ENCODE measurements at places on chromosomes 13 and 19.

GRCh38 chr13:46717275-46717674 lies 79.7 kb downstream of the ESD start:
- no peak for DNase-seq

- peak; percentile 91 for DNase-seq
These were observed 3.8 kb downstream of the PPP1R12C start for GRCh38 chr19:55113570-55114039.

GRCh38 chr19:31262725-31263191 lies 86.5 kb downstream of the TSHZ3 start:
- DNase-seq, result no peak

DNA sequence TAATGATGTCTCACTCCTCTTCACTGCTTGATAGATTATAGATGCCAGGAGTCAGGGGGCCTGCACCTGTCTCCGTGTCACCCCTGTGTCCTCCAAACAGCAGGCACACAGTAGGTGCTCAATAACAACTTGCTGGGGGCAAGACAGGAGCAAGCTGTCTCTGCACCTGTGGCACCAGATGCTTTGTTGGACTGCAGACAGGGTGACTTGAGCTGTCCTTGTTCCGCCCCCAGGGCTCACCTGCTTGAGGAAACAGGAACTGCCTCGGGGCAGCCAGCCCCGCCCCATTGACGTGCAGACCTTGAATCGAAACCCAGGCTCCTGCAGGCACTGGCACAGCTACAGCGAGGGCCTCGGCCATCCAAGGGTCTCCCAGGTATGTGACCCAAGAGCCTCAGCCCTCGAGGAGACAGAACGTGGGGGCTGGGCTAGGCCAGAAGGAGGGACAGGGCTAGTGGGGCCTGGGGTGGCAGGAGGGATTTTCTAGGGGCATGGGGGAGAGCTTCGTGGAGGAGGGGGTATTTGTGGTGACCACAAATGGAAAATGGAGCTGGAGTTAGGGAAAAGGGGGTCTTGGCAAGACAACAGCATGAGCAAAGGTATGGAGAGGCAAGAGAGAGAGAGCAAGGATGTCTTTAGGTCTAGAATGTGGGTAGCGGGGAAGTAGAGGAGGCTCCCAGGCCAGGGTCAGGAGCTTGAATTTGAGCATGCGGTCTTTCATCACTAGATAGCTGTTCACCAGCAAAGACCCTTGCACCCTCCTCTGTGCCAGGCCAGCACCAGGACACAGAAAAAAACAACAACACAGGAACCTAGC lies at the start of gene HSH2D:
HSH2D (plus strand) TSS at position 287 of the 817 bp plus-strand sequence. CDS start 5,066 bp downstream, outside the sequence.
- DNase-seq, result peak; percentile 94

DNA sequence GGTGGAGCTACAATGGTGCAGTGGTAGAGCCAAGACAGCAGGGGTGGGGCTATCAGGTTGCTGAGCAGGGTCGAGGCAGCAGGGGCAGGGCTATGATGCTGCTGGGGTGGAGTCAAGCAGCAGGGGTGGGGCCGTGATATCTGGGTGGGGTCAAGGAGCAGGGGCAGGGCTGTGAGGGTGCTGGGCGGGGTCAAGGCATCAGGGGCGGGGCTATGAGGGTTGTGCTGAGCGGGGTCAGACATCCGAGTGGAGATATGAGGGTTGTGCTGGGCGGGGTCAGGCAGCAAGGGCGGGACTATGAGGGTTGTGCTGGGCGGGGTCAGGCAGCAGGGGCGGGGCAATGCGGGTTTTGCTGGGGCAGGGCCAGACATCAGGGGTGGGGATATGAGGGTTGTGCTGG lies 14.7 kb downstream of the HCN2 start:
- DNase-seq, result no peak

DNA sequence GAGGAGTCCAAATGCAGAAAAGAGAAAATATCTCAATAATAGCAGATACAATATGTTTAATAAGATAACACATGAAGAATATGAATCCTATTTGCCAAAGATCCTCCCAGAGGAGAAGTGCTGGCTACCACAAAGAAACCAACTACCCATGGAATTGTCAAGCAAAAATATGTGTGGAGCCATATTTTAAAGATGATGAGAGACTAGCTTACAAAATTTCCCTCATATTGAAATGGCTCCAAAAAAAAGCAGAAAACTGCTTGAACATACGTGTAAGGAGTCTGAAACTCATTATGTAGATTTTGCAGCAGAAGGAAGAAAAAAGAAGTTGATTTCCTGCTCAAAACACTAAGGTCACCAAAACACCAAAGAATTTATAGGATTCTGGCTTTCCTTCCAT lies 94.2 kb downstream of the USP12 start:
- no peak for DNase-seq

- no peak for DNase-seq
These were observed 567 bp downstream of the ALKBH6 start for GRCh38 chr19:36013280-36014011.

- DNase-seq, result no peak
These were observed 5.7 kb downstream of the NDFIP2 start for GRCh38 chr13:79486433-79487188.

DNA sequence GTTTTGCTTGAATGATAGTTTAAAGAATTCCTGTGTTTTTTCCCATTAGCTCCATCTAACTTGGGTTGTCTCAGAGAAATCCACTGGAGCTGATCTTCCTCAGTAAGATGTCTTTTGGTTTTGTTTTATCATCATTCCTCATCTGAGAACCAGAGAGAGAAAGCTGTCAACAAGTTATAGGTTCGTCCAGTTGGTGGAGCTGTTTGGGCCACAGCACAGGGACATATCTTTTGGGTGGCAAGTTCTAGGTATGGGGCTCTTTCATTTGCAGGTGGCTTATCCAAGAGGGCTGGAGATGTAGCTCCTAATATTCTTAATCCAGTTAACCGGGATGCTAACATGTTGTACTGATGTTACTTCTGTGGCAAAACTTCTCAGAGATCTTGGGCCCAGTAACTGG lies 174.2 kb downstream of the KCNRG start:
- no peak for DNase-seq

- DNase-seq, result no peak
These were observed 370.4 kb upstream of the NBEA start for GRCh38 chr13:34571716-34572115.

GRCh38 chr13:88429862-88430261 lies 758.7 kb downstream of the SLITRK5 start:
- DNase-seq, result no peak

GRCh38 chr19:35397064-35397463 lies 26.2 kb downstream of the GPR42 start:
- no peak for DNase-seq

DNA sequence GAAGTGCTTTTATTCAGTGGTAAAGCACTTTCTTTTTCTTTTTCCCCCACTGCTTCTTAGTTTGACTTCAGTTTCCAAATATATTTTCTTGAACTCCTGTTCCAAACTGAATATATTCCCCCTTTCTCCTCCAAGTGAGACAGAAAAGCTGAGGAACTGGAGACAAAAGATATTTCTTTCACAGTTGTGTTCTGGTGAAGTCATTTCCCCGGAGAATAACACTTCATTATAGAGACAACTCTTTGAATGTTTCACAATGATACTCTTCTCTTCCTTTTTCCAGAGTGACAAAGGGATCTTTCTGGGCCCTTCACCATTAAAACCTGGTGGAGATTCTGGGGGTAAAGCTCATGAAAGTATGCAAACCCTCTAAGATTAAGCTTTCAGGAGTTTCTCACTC lies 860.8 kb upstream of the SLITRK5 start:
- DNase-seq, result no peak

DNA sequence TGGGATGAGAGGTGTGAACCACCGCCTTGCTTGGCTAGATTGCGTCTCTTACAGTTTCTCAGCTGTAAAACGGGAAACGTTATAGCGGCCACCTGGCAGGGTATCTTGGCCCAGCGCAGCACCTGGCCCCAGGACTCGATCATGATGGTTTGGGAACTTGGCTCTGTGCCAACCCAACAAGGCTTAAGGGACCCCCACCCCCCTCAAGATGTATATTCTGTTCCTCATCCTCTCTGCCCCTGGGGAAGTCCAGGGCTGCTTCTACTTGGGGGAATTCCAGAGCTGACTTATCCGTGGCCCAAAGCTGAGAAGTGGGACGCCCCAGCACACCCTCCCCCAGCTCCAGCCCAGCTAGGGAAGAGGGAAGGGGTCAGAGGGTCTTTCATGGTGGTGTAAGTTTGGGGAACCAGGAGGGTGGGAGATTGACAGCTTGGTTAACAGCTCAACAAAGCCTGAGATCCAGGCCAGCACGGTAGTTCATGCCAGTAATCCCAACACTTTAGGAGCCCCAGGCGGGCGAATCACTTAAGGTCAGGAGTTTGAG lies 695 bp downstream of the ICAM1 start:
- DNase-seq, result no peak

DNA sequence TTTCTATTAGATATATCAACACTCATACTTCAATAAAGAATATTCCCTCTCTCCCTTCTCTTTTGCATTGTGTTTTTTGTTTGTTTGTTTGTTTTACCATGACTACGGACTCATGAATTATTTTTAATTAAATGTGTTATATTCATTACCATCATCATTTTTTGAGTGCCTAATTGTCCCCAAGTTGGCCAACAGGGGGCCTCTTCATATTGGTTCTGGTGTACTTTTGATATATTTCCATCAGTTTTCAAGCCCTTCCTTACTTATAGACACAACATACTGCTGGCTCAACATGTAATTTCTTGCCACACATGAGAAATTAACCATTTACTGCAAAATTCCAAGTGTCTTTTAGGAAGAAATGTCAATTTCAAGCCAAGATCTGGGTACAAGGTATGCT lies 54.5 kb upstream of the GPC6 start:
- DNase-seq, result no peak

GRCh38 chr13:95156208-95156607 lies 145.0 kb downstream of the ABCC4 start:
- DNase-seq, result no peak

GRCh38 chr13:30339738-30340330 lies 32.5 kb upstream of the KATNAL1 start:
- DNase-seq, result no peak

DNA sequence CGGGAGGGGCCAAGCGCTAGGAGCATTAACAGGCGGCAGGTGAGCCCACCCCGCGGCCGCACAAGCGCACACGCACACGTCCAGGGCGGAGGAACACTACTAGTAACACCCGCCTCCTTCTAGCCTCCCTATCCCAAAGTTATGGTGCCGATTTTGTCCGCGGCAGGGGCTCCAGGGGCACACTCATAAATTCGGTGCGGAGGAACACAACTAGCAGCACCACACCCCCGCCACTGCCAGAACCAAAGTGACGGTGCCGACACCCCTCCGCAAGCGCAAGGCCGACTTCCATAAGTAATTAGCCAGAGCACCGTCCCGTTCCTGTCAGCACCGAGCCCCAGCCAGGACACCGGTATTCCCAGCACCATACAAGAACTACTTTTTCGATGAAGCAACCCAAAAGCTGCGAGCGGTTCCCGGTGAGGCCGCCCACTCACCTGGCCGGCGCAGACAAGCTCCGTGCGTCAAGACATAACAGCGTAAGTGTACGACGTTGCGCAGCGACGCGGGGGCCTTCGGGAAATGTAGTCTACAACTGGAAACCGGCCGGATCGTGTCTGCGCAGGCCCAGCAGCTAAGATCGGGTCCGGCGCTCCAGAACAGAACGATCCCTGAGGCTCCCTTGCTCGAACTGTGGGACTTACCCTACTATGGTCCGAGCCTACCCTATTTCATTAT lies at the start of the genes ZNF540 and ZNF571:
ZNF540 (plus strand) TSS at position 573 of the 678 bp plus-strand sequence. CDS start 3,572 bp downstream, outside the sequence.
ZNF571 (minus strand) TSS at position 489 of the 678 bp plus-strand sequence. CDS start 8,116 bp downstream, outside the sequence.
- peak; percentile 97 for DNase-seq

DNA sequence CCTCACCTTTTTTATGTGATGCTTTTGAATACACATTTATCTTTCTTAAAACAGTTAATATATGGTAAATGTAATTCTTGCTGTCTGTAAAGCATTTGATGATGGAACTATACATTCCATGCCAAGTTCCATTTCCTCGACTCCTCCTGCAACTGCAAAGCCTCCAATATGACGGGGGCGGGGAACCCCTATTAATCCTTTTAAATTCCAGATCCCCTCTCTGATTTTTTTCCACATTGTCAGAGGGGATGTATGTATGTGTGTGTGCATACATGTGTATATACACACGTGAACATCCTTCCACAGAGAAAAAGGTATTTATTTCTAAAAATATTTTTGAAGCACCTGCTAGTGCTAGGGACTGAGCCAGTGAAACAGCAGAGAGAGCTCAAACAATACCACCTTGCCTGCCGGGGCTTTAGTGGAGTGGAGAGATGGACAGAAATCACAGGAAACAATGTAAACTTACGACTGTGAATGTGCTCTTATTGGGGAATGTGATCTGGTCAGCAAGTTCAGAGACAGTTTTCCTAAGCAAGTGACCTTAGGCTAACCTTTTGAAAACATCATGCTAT lies 25.3 kb upstream of the MAB21L1 start:
- no peak for DNase-seq

DNA sequence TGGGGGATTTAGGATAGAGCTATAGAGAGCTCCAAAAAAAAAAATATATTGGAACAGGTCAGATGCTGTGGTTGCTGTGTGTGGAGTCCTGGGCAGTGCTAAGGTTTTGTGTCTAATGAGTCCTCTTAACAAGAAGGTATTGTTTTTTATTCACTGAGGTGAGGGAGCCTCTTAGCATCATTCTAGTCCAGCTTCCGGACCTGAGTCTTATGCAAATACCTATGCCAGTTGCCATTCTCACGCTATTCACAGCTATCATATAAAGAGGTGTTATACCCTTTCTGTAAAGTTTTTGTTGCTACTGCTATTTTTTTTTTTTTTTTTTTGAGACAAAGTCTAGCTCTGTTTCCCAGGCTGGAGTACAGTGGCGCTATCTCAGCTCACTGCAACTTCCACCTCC lies 1.4 kb downstream of the NLRP2 start:
- DNase-seq, result no peak

DNA sequence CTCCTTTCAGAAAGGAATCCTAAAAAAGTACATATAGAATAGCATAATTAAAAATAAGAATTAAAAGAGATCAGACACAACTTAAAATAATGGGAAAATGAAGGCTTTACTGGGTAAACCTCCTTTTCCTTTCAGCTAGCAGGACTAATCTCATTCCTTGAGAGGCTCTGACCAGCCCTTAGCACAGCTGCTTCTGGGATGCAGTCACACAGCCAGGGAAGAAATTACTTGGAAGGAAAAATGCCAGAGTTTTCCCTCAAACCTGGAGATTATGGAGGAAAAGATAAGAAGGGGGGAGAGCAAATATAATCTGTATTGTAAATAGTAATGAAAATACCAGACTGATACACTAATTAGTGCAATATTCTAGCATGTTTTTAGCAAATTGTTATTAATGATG lies 91.8 kb downstream of the LRCH1 start:
- no peak for DNase-seq

DNA sequence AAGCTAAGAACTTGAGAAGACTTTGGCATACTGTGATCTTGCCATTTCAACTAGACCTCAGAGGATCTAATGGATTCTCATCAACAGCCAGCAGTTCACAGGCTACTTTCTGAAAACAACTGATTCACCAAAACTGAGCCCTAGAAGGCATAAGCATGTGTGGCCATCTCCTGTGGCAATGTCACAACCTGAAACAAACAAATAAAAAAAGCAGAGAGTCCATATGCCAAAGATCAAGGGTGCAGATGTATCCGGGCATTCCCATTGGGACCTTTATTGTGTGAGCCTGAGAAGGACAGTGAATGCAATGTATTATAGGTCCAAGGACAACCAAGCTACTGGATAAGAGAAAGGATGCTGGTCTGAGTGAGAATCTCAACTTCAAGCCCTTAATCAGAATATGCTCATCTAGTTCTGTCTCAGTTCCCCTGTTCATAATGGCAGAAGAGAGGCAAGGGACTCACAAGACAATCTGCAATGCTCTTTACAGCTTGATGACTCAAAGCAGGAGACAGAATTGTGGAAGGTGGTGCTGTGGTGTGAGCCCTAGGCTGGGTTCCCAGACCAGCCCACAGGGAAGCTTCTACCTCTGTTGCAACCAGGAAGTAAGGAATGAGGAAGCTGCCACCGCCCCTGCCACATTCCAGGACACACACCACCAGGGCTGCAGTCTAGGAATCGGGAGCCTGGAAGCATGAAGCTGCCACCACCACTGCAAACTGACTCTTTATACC lies 133.7 kb downstream of the RAP2A start:
- peak; percentile 52 for DNase-seq
